RPMI8226 (cell line): ENCODE measurements at places on chromosomes 16 and 17.

- no peak for DNase-seq
Measured at GRCh38 chr16:12728469-12728868, 75.2 kb downstream of the CPPED1 start.

DNA sequence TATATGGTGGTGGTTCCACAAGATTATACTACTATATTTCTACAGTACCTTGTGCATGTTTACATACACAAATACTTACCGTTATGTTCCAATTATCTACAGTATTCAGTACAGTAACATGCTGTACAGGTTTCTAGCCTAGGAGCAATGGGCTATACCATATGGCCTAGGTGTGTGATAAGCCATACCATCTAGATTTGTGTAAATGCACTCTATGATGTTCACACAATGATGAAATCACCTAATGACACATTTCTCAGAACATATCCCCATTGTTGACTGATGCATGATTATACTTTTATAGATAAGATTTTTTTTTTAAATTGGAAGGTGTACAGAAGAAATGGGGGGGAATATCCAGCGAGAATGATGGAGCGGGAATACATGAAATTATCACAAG is 123.0 kb upstream of the TOB1 start:
- DNase-seq: no peak

DNA sequence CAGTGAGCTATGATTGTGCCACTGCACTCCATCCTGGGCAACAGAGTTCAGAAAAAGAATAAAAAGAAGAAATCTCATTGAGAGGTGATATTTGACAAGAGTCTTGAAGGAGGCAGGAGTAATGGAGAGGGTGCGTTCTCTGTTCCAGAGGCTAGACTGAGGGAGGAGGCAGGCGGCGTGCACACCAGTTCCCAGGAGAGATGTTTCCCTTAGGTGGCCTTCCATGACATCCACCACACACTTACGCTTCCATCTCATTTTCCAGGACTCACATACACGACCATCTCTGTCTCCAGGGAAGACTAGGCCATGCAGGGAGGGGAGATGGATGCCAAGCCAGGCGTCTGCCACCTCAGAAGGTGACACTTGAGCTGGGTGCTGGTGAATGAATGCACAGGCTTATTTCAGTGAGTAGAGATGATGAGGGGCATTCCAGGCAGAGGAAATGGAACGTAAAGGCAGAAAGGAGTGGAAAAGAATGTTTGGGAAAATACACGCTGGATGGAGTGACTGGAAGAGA is 25.3 kb upstream of the N4BP1 start:
- DNase-seq: no peak

DNA sequence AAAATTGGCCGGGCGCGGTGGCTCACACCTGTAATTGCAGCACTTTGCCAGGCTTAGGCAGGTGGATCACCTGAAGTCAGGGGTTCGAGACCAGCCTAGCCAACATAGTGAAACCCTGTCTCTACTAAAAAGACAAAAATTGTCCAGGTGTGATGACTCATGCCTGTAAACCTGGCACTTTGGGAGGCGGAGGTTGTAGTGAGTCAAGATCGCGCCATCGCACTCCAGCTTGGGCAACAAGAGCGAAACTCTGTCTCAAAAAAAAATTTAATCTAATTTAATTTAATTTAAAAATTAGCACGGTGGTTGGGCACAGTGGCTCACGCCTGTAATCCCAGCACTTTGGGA is 1.6 kb upstream of the HBQ1 start:
- DNase-seq: no peak

GRCh38 chr17:70544317-70544716 is 375.0 kb downstream of the KCNJ2 start:
- no peak for DNase-seq

DNA sequence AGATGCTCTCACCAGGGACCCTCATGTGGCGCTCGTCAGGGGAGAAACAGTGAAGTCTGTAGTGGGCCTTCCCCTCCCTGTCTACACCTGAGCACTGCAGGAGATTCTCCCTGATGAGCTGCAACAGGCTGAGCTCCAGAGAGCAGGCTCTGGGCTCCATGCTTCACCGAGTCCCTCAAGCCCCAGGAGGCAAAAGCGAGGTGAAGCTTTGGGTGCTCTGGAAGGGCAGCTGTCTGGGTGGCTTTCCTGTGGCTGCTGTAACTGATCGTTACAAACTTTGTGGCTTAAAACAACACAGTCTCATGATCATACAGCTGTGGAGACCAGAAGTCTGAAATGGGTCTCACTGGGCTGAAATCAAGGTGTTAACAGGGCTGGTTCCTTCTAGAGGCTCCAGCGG is 12.1 kb upstream of the CD300LD start:
- DNase-seq: no peak
